Right ventricle myocardium superior (tissue), 1 donor: ENCODE measurements at places on chromosomes 13 and 19.

DNA sequence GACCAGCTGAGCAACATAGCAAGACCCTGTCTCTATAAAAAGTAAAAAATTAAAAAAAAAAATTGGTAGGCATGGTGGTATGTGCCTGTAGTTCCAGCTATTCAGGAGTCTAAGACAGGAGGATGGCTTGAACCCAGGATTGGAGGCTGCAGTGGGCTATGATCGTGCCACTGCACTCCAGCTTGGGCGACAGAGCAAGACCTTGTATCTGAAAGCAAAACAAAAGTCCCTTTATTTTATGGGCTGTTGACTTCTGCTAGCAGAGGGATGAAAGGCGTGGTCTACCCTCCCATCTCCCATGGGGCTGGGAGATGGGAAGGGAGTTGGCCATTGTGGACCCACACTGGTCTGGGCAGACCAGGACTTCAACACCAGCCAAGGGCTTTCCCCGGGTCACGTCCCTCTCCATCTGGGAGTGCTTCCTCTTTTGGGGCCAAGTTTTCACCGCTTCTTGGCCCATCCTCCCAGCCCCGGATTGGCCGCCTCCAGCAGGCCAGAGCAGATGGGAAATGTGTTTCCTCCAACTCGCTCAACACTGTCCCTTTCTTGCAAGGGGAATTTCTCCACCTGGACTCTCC lies 2.2 kb upstream of the TNFSF9 start:
- DNase-seq: peak; percentile 85

GRCh38 chr19:40609561-40610395 lies 8.6 kb downstream of the LTBP4 start:
- peak; percentile 94 for DNase-seq

- DNase-seq: no peak
Observed at GRCh38 chr13:43965459-43965845, 85.7 kb downstream of the LACC1 start.

- no peak for DNase-seq
Observed at GRCh38 chr19:5590151-5590864, 22.6 kb upstream of the TINCR start.

GRCh38 chr13:27424246-27425157 lies at the start of gene GTF3A:
GTF3A (plus strand) TSS chr13:27424619.
- DNase-seq: peak; percentile 91

- DNase-seq: no peak
Observed at GRCh38 chr19:33950091-33950750, 153.6 kb downstream of the KCTD15 start.

- peak; percentile 34 for DNase-seq
Observed at GRCh38 chr13:80571346-80572307, 230.7 kb upstream of the SPRY2 start.

DNA sequence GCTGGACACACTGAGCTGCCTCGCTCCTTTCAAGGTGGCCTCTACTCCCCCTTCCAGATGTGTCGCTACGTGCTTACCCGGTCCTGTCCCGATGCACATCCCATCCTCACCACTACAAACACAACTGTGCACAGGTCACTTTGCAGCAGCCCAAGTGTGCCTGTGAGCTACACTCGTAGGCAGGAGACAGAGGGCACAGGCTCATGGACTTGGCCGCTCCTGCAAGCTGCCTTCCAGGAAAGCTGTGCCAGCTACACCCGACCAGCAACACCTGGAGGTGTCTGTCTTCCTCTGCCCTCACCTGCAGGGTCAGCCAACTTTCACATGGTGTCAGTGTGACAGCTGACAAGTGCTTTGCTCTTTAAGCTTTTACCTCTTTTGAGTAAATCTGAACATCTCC lies 15.4 kb downstream of the CARS2 start:
- no peak for DNase-seq

- DNase-seq: no peak
Observed at GRCh38 chr19:53915000-53915399, 5.9 kb downstream of the CACNG7 start.

DNA sequence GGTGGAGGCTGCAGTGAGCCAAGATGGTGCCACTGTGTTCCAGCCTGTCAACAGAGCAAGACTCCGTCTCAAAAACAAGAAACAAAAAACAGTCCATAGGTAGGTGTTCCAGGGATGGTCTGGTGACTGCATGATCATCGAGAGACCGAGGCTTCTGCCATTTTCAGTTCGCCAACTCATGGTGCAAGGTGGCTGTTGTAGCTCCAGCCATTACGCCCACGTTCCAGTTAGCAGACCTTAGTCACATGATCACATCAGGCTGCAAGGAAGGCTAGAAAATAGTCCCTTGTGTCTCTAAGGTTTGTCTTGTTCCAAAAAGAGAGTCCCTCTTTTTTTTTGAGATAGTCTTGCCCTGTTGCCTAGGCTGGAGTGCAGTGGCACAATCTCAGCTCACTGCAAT lies 3.1 kb upstream of the CLASRP start:
- DNase-seq: no peak

DNA sequence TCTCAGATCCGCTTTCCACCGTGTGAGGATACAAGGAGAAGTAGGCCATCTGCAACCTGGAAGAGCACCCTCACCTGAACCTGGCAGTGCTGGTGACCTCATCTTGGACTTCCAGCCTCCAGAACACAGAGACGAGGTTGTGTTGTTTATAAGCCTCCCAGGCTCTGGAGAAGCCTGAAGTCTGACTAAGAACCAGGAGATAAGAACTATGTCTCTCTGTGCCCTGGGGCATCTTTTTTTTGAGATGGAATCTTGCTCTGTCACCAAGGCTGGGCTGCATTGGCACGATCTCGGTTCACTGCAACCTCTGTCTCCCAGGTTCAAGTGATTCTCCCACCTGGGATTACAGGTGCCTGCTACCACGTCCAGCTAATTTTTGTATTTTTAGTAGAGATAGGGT lies 14.5 kb downstream of the FCGBP start:
- DNase-seq: no peak

- no peak for DNase-seq
Observed at GRCh38 chr13:111429064-111429558, 108.7 kb downstream of the TEX29 start.

- no peak for DNase-seq
Observed at GRCh38 chr19:30390356-30390988, 18.3 kb downstream of the ZNF536 start.

GRCh38 chr13:80923907-80924306 lies 583.0 kb upstream of the SPRY2 start:
- no peak for DNase-seq

DNA sequence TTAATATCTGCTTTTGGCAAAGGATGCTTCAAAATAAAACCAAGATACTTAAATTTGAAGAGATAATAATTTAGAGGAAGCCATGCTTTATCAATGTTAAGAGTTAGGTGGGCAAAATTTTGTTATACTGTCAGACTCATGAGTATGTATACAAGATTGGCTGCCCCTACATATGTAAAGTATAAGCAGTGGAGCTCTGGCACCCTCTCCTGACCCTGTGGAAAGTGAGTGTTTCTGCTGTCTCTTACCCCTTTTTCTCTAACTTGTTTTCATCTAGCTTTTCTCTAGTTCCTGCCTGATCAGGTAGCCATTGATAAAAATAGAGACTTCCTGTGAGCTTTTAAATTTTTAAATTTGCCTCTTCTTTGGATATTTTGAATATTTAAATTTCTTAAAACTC lies 710.9 kb upstream of the SPRY2 start:
- no peak for DNase-seq

GRCh38 chr19:45376045-45376724 lies 5.8 kb upstream of the ERCC2 start:
- peak; percentile 50 for DNase-seq

DNA sequence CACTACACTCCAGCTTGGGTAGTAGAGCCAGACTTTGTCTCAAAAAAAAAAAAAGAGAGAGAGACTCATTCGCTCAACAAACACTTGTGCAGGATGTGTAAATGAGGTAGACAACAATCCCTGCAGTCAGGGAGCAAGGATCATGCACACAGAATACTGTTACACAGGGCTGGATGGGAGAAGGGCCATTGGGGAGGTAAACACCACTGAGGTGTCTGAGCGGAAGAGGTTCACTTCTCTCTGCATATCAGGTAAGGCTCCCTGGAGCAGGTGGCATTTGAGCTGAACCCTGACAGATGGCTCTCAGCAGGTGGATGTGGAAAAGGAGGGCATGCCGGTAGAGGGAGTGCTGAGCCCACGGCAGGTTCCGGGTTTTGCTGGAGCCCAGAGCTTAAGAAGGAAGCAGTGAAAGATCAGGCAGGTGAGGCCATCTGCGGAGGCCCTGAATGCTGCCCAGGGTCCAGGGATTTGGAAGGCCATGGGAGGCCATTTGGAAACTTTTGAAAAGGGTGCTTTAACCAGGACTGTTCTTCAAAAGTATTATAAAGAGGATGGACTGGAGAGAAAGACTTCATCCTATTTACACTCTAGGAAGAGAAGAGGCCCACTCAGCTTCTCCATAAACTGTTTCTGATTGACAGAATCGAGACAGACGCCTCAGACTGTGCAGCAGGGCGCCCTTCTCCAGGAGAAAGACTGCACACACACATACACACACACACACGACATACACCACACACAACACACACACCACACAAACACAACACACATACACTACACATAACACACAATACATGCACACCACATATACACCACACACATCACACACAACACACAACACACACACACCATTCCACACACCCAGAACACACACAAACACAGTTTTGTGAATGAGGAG lies 199.4 kb downstream of the USP12 start:
- no peak for DNase-seq

DNA sequence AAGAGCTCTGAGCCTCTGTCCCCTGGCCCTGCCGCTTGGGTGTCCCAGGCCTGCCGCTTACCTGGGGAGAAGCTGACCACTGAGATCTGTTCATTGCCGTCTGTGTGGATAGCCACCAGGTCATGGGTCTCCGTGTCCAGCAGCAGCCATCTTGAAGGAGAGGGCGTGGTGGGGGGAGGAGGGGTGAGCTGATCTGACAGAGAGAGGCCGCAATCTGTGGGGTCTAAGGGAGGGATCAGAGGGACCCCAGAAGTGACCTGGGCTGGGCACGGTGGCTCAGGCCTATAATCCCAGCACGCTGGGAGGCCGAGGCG lies 14.6 kb upstream of the GPR4 start:
- DNase-seq: no peak

- no peak for DNase-seq
Observed at GRCh38 chr13:35566340-35566739, 89.9 kb upstream of the MAB21L1 start.

- peak; percentile 57 for DNase-seq
Observed at GRCh38 chr13:111219280-111219679, 101.2 kb upstream of the TEX29 start.

GRCh38 chr13:32932376-32932775 lies 83.8 kb upstream of the KL start:
- no peak for DNase-seq

- DNase-seq: no peak
Observed at GRCh38 chr13:42474954-42475353, 99.0 kb upstream of the TNFSF11 start.

GRCh38 chr13:22061371-22061805 lies 390.5 kb downstream of the FGF9 start:
- DNase-seq: no peak

DNA sequence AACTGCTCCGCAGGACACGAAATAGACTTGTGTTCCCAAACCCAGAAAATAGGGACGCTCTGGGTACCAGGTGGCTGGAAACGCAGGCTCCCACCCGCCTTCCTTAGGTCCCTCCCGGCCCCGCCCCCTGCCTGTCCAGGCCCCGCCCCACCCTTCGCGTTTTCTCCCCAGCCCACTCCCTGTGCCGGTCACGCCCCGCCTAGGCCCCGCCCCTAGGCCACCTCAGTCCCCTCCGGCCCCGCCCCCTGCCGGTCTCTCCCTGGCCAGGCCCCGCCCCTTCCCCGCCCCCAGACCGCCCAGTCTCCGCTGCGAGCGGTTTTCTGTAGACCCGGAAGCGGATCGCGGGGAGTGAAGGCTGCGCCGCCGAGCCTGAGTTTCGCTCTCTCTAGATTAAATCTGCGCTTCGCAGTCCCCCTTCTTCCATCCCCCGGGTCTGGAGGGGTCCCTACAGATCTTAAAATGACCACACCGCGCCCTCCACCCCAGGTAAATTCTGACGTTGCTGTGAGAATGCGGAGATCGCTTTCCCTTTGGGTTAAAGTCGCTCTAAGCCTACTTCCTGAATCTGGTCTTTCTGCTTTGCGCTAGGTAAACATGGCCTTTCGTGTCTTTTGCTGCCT lies 3.7 kb upstream of the ZNF665 start:
- DNase-seq: peak; percentile 99

DNA sequence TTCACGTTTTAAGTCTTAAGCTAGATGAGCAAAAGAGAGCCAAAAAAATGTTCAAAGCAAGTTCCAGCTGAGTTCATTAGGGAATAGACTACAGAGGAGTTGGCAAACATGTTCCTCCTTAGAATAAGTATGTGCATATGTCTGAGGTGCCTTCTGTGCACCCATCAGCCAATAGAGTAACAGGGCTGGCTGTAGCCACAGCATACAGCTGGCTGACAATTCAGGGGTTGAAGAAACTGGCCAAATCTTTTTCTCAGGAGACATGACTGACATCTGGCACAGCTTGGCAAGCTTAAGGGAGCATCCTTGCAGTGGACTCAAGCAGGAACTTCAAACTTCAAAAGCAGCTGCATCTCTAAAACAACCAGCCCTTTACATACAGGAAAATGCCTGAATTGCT lies 414.8 kb upstream of the PCDH20 start:
- no peak for DNase-seq

DNA sequence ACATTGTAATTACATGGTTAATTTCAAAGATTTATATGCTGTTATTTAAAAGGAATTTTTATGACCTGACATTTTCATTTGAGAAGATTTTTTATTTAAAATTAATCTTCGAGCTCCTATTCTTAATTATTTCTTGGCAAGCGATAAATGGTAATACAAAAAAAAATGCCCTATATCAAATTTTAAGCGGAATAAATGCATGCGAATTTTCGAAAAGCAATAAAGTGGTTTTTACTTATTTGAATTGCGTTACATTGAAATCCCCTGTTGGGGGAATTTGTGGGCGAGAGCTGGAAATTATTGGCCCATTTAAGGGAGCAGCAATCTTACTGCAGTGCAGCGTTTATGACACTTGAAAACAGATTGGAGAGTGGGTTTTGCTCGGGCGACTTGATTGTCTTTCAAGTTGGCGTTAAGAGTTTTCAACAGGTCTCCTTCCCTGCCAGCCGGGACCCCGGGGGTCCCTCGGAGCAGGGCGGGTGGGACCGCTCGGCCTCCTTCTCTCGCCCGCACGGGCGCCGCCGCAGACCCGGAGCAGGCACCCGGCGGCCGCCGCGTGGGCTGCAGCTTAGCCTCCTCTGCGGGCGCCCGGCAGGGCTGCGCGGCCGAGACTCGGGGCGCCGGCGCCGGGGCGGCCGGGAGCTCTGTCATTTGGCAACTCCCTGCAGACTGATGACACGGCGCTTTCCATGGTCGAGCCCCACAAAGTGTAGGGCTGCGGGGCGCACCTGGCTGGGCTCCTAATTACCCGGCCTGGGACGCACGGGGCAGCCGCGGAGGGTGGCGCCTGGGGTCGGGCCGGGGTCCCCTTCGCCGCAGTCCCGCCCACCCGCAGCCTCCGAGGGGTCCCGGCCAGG lies 255.1 kb upstream of the SOX21 start:
- peak; percentile 33 for DNase-seq

DNA sequence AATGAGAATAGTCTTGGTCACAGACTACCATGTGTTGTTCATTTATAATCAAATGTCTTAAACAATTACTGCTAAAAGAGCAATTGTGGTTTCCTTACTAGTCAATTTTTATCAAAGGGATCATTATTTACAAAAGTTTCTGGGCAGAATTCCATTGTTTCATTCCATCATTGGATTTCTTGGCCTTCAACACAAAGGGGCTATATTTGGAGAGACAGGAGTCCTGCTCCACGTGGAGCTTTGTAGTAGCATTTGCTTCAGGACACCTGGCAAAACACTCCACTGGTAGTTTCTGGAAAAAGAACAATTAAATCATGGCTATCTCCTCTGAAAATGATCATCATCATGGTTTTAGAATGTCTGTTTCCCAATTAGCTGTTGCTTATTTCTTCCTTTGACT lies 22.3 kb upstream of the STARD13 start:
- DNase-seq: no peak
